ENCODE measurements at places on chromosomes 2 and 18.

GRCh38 chr2:232714969-232715368 lies 17.8 kb downstream of the GIGYF2 start:
- DNase-seq: no peak

DNA sequence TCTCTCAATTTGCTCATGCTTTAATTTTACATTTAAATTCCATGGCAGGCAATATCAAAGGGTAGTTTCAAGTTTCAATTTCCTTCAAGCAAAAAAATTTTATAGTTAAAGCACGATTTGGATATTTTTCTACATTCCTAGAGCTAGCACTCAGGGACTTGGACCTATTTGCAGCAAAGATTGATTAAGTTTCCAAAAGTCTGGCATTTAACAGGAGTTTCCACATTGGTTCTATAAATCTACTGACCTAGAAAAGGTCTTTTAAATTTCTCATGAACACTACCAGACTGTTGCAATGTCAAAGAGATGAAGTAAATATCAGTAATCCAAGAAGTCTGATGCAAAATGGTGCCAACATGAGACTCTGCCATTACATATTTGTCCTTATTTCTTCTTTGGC lies 253.7 kb upstream of the LINC00305 start:
- DNase-seq: no peak

DNA sequence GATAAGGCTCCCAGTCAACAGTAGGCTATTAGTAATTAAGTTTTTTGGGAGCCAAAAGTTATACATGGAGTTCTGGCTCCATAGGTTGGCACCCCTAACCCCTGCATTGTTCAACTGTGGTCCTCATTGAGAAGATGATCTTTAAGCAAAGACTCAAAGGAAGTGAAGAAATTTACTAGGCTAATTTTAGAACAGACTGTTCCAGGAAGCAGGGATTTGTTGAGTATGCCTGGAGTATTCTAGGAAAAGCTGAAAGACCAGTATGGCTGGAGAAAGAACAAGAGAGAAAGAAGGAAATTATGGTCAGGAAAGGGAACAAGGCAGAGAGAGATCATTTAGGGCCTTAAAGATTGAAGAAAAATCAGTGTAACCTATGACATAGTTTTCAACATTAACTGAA lies 125.1 kb downstream of the PMAIP1 start:
- no peak for DNase-seq

- DNase-seq: no peak
Measured at GRCh38 chr2:101012054-101012705, 10.1 kb downstream of the RPL31 start.

DNA sequence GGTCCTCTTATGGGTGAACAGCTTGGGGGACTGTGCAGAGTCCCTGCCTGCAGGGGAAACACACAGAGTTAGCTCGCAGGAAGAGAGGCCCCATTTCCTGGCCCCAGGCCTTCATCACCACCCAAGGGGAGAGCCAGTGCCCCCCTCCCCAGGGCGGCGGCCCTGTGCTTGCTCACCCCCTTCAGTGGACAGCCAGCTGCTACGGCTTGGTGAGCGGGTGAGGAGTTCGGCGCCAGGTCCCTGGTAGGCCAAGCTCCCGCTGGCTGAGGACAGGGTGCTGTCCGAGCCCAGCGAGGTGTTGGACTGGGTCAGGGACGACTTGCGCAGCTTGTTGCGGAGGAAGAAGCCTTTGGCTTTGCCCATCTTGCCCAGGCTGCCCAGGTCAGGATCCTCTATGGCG lies 17.2 kb upstream of the SFXN5 start:
- no peak for DNase-seq

DNA sequence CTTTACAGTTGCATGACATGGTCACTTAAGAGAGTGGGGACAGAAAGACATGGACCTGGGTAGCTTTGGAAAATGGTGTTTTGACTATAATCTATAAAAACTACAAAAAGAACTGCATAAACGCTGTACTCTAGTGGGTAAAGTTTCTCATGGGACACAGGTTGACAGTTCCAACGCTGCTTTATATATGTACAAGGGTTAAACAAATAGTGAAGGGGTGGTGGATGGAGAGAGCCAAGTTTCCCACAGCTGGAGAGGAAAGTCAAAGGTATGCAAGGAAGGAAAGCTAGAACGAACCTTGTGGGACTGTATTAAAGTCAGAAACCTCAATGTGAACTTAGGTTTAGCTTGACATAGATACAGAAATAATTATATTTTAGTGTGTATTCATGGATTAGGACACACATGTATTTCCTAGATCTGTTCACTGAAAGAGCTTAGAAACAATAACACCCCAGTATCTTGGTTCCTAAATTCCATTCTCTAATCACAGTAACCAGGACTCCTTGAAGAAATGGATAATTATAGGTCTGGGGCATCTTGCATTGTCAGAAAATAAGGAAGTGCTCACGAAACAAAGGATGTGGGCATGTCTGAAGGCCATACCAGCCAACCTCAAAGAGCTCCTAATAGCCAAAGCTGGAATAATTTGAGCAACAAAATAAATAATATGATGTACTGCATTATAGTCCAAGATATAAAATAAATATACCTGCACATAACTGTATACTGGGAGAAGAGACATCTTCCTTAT lies 28.8 kb downstream of the TANC1 start:
- no peak for DNase-seq

DNA sequence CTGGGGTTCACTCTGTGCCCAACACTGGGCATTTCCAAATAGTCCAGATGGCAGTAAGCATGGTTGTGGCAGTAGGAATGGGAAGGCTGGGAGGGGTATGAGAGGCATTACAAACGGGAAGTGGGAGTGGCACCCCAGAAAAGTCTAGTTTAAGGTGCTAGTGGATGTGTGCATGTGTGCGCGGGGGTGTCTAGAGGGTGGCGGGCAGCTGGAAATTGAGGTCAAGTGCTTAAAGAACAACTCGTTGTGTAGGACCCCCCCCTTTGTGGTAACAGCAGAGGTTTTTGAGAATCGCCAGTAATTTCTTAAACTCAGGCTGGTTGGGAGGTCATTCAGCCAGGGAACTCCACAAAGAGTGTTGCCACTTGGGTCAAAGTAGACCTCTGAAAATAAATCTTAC lies 69.9 kb downstream of the RHBDD1 start:
- DNase-seq: no peak

DNA sequence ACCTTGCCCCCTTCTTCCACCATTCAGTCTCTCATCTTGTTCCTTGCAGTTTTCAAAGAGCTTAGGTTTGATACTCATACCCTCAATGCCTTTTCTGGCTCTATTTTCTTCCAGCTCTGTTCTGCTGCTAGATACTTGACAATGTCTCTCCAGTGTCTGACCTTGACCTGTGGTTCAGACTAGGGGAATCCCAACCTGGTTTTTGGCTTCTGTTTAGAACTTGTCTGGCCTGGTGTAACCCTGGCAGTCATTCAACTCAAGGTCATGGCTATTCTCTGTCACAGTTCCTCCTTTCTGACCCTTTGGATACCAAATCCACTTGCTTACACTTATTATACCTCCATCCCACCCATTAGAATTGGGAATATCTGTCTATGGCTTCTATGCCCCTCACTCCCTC lies 31.8 kb upstream of the IMP4 start:
- no peak for DNase-seq

GRCh38 chr18:12258719-12259705 lies 4.9 kb downstream of the CIDEA start:
- no peak for DNase-seq

DNA sequence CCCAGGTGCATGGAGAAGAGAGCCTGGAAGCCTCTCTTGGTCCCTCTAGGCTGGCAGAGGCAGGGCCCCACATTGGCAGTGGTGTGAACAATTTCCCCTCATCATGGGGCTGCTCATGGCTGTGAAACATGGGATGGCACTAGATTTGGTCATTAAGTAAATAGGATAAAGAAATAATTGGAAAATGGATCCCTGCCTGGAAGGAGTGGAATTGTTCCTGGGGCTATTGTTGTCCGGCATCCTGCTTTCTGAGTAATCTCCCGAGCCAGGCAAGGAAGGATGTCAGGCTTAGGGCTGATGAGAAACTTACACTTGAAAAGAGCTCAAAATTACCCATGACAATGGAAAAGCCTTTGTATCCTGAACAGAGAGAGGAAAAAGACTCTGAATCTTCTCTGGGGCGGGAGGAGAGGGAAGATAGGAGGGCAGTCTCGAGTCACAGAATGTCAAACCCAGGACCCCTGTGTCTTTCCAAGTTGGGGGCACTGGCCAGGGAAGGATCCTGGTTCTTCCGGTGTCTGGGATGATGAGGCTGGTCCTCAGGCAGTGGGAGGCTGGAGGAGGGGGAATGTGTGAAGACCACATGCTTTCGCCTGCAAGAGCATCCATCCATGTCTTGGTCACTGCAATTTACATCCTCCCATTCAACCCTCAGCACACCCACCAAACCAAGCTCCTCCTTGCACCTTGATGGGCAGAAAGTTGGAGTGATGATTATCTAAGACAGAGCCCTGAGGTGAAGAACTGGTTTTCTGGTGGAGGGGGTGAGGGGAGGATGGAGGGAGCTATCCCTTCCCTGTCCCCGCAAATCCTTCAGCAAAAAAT lies 27.1 kb upstream of the STEAP3 start:
- DNase-seq: no peak

DNA sequence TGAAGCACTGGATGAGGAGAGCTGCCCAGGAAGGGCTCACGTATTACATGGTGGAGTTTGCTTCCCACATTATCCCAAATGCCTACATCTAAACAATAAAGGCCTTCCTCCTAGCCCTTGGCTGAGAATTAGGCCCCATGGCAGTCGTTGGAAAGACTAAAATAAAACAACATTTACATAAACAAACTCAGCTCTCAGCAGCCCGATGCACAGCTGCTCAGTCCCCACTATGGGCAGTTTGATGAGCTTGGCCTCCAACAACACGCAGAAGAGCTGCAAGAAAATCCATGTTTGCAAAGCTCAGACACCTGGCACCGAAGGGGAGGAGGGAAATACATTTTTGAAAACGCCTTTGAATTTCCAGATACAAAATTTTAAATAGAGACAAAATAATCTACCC lies 352.4 kb downstream of the EIPR1 start:
- DNase-seq: no peak

DNA sequence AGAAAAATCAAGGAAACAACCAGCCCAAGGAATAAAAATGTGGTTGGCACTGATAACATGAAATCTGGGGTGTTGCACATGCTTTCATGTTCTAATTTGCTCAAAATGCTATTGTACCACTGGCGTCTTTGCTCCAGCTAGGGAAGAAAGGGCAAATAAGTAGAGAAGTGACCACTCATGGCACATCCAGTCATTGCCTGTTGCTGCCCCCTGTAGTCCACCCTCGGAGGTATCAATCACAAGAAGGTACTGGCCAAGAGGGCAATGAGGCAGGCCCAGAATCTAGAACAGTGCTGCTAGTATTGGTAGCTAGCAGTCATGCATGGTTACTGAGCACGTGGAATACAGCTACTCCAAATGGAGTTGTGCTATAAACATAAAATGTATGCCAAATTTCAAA lies 213.4 kb downstream of the CDCA7 start:
- peak; percentile 40 for DNase-seq

DNA sequence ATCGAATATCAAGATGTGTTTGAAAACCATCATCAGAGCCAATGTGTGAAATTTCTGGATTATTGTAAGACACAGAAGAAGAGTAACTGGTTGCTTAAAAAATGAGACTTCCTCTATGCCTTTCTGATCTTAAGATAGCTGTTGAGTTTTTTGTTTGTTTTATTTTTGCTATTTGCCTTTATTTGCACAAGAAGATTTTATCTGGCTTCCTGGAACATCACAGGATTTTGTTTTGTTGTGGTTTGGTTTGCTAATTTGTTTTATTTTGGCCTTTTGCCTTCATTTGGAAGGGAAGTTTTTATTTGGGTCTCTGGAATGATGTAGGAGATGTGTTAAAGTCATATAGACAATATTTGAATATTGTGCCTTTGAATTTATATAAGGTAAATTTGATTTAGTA lies 3.9 kb upstream of the CYTIP start:
- DNase-seq: no peak

DNA sequence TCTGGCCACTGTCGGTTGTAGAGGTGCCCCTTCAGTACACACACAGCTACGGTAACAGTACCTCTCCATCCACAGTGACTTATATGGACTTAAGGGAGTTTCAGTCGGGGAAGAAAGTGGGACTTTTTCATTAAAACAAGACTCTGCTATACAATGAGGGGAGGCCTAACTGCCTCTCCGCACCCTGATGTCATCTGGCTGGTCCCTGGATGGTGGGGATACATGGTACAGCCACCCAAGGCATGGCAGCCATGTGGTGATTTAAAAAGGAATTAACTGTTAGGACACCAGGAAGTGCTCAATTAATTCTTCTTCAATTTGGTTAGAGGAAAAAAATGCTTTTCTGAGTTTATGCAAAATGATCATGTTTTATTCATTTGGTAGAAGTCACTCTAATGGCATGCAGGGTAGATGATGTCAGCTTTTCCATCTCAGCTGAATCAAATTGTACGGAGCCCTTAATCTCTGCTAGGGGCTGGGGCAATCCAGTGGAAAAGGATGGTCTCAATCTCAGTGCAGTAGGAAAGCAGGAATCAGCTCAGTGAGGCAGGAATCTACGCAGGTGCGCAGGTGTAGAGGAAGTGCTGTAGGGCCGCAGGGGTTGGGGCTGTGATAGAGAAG lies 243.9 kb downstream of the PRKCE start:
- no peak for DNase-seq

GRCh38 chr18:7516266-7517117 lies 50.6 kb upstream of the PTPRM start:
- no peak for DNase-seq

DNA sequence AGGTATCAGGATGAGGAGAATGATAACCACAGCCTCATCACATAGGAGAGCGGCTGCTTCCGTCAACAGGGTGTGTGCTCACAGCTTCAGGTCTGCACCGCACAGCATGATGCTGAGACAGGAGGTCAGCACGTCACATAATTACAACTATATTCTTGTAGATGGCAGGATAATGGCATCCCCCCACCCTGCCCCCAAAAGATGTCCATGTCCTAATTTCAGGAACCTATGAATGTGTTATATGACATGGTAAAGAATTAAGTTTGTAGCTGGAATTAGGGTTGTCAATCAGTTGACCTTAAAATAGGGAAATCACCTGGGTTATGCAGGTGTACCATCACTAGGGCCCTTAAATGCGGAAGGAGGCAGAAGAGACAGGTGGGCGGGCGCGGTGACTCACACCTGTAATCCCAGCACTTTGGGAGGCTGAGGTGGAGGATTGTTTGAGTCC lies 73.9 kb downstream of the ARL4C start:
- DNase-seq: no peak

DNA sequence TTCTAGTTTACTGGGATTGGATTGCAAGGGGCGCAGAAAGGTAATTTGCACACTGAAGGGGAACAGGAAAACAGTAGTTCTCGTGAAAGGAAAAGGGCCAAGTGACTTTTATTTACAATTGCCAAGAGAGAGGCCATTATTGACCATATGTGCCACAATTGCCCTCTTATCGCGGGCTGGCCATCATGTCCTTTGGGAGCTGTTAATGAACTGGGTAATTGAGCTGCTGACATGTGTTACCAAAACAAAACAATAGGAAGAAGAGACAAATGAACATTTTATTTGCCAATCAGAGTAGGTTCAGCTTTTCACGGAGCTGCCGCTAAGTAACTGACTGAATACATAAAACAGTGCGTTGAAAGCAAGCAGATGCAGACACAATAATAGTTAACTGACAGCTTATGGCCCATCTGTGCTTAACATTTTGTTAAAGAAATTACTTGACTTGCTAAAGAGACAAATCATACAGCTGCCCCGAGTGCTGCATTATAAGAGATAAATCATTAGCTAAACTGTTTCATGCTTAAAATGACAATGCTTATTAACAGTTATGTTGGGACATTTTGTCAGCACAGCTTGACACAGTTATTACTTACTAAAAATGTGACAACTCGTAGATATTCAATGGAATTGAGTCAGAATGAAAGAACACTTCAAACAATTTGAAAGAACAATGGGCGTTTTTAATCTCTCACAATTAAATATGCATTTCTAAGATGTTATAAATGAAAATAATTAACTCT lies 57.5 kb downstream of the PAX3 start:
- peak; percentile 7 for DNase-seq

Data from COR-L47 (cell line).